Muscle of leg (tissue), 16 donors: ENCODE measurements at places on chromosomes 5 and 9.

DNA sequence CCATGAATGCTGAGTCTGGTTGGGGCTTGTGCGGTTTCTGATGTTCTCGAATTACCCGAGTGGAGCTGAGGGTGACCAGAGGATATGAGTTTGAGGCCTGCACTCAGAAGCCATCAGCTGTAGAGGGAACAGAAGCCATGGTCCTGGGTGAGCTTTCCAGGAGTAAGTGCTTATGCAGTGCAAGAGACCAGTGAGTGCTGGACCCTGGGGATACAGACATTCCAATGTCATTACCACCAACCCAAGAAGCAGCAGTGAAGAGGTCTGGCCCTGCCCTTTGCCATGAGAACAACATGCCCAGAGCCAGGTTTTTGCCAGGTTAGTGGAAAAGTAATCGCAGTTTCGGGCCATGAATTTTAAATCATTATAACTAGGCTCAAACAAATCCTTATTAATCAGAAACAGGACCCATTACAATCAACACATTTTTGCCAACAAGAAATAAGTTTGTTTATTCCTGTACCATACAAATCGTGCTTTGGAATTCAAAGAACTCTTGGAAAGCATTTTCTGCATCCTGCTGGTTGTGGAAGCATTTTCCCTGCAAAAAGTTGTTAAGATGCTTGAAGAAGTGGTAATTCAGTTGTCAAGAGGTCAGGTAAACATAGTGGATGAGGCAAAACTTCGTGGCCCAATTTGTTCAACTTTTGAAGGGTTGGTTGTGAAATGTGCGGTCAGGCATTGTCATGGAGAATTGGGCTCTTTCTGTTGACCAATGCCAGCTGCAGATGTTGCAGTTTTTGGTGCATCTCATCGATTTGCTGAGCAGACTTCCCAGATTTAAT is 154.6 kb downstream of the SYK start:
- peaks cover 3% of the 10 kb centered on the region for H3K27me3 ChIP-seq
- H3K36me3 ChIP-seq: no peaks in the 10 kb centered on the region
- no peak overlapping the region for H3K27ac ChIP-seq
- DNase-seq: no peak
- H3K4me3 ChIP-seq: no peak overlapping the region

- H3K36me3 ChIP-seq: no peaks in the 10 kb centered on the region
- H3K4me3 ChIP-seq: no peak overlapping the region
- no peaks in the 10 kb centered on the region for H3K4me1 ChIP-seq
- DNase-seq: no peak
Measured at GRCh38 chr9:84381508-84381907, 41.0 kb upstream of the SLC28A3 start.

DNA sequence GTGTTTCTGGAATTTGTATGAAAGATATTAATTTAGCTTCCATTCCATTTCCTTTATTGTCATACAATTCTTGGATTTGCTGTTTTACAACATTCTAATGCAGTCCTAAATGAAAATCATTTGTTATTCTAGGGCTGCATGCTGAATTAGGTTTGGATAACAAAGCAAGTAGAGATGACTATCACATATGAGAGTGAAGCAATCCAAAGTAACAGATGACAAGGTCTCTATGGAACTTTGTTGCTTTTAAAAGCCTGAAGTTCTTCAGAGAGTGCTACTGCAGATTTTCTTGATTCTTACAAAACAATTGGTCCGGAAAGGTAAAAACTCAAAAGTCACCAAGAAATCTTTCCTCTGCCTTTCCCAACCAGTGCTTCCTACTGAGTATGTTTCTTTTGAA is 56.9 kb upstream of the VCAN start:
- H3K36me3 ChIP-seq: no peaks in the 10 kb centered on the region
- no peaks in the 10 kb centered on the region for H3K27me3 ChIP-seq
- DNase-seq: no peak
- H3K4me1 ChIP-seq: no peaks in the 10 kb centered on the region
- H3K4me3 ChIP-seq: no peak overlapping the region

DNA sequence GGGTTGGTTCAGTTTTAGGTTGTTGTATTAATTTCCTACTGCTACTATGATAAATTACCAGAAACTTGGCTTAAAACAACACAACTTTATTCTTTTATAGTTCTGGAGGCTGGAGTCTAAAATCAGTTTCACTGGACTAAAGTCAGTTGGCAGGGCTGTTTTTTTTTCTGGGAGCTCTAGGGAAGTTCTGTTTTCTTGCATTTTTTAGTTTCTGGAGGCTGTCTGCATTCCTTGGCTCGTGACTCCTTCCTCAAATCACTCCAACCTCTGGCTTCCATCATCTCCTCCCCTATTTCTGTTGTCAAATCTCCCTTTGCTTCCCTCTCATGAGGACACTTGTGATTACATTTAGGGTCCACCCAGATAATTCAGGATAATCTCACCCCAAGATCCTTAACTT is 51.3 kb upstream of the SUB1 start:
- peak; percentile 85 for DNase-seq
- H3K4me3 ChIP-seq: no peak overlapping the region
- no peaks in the 10 kb centered on the region for H3K36me3 ChIP-seq
- H3K4me1 ChIP-seq: peaks cover 16% of the 10 kb centered on the region
- no peaks in the 10 kb centered on the region for H3K27me3 ChIP-seq
- no peak overlapping the region for H3K27ac ChIP-seq
